Activated CD4-positive, alpha-beta T cell treated with anti-CD3 and anti-CD28 coated beads for 24 hours (primary cell): ENCODE measurements at places on chromosomes 2 and 18.
A peak's percentile ranks its signal among the peaks of the same experiment; 100 is the strongest.

GRCh38 chr18:51330148-51330547 lies 132.7 kb upstream of the MEX3C start:
- DNase-seq: no peak

- DNase-seq: no peak
Observed at GRCh38 chr2:171325886-171326585, 107.8 kb downstream of the METTL8 start.

DNA sequence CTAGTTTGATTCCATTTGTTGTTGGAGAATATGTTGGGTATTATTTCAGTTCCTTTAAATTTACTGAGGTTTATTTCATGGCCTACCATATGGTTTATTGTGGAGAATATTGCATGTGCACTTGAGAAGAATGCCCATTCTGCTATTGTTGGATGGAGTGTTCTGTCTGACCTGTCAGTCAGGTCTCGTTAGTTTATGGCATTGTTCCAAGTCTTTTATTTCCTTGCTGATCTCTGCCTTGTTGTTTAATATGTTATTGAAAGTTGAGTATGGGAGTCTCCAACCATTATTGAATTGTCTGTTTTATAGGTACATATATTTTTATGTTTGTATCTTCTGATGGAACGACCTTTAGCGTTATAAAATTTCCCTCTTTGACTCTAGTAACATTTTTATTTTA lies 86.3 kb downstream of the PTPN4 start:
- no peak for DNase-seq

- DNase-seq: no peak
Observed at GRCh38 chr2:41896186-41896846, 151.5 kb upstream of the PKDCC start.

GRCh38 chr2:176101216-176101830 lies 1.7 kb downstream of the HOXD12 start:
- no peak for DNase-seq

DNA sequence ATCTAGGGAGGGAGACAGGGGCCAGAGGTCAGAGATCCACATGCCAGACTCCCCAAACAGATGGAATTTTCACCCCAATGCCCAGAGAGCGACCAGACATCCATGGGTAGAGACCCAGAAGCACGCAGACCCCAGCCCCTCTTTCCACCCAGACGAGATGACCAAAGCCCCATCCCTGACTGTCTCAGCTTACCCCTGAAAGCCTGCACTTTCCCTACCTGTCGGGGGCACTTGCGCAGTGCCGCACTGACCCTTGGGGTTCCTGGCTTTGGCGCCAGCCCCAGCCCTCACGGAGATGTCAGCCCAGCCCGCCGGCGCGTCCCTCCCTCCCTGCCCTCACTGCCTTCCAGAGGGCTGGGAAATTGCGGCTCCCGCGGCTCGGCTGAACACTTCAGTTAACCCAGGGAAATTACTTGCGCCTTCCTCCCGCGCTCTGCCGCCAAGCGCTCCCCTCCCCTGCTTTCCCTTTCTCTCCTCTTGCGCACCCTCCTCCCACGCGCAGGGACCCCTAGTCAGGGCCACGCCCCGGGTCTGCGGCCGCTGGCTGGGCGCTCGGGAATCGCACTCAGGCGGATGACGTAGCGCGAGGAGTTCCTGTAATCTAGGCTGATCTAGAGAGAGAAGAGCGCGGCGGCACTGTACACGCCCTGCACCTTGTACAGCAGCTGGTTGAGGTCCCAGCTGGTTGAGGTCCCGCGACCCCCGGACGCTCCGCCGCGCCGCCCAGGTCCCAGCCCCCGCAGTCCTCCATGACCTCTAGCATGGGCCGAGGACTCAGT lies 12.0 kb downstream of the ALPG start:
- DNase-seq: peak; percentile 20

GRCh38 chr18:46261799-46262198 lies 157.6 kb downstream of the HAUS1 start:
- DNase-seq: no peak

DNA sequence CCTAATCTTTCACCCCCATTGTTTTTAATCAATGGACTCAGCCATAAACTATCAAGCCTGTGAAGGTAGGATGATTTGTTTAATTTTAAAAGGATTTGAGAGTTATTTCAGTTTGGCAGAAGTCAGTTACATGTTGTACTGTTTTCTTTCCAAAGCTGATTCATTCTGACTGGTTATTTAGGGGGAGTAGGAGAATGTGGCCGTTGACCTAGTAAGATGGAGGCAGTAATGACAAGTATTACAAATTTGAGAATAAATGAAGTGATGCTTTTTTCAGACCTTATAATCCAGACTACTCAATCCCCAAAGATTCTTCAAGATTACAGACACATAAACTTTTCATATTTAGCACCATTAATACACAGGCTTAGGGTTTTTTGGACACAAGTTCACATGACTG lies 4.3 kb downstream of the EPHA4 start:
- no peak for DNase-seq

GRCh38 chr2:54597153-54597848 lies 126.2 kb upstream of the EML6 start:
- no peak for DNase-seq

GRCh38 chr2:214902286-214902685 lies 92.8 kb upstream of the BARD1 start:
- no peak for DNase-seq

- DNase-seq: no peak
Observed at GRCh38 chr2:11695576-11695975, 25.6 kb upstream of the NTSR2 start.

DNA sequence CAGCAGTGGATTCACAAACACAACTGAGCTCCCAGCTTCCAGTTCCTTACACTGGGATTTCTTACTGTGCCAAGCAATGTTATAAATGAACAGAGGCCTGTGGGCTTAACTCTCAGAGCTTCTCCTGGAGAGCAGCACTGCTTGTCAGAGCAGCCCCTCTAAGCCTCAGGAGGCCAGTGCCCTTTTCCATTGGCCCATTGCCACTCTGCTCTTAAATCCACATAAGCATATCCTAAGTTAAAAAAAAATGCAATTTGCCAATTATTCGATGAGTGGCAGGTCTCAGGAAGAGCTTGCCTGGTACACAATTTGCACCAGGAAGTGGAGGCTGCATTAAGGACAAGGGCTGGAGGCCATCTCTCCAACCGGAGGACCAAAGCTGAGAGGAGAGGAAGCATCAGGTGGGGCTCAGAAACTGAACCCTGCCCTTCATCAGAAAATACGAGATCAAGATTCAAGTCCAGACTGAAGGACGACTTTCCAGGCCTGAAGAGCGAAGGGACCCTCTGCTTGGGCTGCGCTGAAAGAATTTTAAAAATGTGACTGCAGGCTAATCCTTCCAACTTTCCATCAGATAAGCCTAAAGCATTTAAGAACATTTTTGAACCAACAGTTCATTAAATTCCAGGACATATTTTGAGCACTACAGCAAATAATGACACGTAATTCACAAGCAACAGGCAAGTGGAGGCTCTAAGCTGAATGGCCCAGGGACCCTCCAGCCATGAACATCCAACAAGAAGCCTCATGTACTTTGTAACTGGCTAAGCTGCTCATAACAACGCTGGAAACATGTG lies 28.4 kb upstream of the PXDN start:
- no peak for DNase-seq

DNA sequence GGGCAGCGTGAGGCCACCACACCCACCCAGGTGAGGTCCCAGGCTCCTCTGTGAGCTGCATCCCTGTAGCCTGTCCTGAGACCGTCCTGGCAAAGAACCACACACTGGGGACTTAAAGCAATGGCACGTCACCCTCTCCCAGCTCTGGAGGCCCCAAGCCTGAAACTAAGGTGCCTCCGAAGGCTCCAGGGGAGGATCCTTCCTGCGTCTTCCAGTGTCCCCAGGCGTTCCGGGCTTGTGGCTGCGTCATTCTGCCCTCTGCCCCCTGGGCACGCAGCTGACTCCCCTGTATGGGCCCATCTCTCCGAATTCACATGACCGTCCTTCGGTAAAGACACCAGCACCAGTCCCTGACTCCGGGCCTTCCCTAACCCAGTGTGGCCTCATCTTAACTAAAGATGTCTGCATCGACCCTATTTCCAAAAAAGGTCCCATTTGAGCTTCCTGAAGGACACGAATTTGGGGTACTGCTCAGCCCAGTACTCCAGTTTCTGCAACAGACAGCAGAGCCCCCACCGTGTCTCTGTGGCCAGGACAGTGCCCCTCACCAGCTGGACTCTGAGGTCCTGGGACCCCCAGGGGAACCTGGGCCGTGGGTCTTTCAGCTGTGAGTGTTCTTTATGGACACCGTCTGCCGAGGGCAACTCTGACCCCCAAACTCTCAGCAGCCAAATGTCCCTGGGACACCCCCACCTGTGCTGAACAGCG lies 75.2 kb upstream of the CTDP1 start:
- DNase-seq: no peak

- DNase-seq: no peak
Observed at GRCh38 chr2:145411493-145411892, 891.6 kb upstream of the ZEB2 start.

GRCh38 chr2:172096626-172097547 lies 5.8 kb downstream of the DLX2 start:
- no peak for DNase-seq

DNA sequence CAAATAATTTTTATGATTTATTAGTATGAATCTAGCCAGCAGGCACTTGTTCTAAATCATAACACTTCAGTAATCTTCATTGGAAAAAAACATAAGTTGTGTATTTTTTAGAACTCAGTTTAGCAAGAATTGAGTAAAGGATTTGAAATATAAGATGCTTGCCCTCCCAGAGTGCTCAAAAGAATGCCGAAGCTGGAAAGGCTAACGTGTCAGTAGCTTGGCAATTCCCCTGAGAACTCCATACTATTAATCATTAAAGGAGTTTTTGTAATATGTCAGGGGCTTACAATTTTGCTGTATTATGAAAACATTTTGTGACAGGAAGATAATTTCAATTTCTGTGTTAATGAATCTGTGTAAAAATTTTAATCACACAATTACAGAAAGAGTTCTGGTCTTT lies 122.7 kb downstream of the GULP1 start:
- no peak for DNase-seq
